ENCODE measurements at places on chromosomes 1 and 21.

DNA sequence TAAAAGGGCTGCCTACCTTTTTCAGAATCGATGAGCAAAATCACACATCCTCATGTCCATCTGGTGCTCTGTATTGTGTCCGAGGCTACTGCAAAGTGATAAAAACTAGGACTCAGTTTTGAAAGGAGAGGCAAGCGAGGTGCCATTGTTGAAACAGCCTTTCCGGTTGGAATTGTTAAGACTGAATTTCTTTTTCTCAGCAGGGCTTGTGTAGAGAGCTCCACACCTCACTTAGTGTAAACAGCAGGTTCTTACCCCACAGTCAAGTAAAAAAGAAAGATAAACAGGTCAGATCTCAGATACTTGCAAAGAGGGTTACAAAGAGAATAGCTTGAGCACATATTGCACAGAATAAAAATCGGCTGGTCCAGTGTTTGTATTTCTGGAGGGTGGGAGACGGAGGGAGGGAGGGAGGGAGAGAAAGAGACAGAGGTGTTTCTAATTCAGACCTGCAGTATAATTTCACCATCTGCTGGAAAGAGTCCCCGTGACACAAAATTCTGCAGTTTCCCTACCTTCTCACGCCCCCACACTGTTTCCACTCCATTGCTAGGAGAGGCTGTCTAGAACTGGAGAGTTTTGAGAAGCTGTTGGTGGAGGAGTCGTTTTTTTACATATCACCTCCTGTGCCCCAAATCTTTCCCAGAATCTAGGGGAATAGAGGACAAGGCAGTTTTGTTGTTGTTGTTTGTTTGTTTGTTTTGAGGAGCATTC, 82.5 kb downstream of the EDEM3 start:
- DNase-seq = no peak

GRCh38 chr1:8858888-8859706, 19.4 kb downstream of the ENO1 start:
- no peak for DNase-seq

- no peak for DNase-seq
These were observed at the start of gene RIMS3 for GRCh38 chr1:40665335-40666171. RIMS3 (minus strand) TSS chr1:40665682; CDS start chr1:40641925, 23,757 bp downstream.

DNA sequence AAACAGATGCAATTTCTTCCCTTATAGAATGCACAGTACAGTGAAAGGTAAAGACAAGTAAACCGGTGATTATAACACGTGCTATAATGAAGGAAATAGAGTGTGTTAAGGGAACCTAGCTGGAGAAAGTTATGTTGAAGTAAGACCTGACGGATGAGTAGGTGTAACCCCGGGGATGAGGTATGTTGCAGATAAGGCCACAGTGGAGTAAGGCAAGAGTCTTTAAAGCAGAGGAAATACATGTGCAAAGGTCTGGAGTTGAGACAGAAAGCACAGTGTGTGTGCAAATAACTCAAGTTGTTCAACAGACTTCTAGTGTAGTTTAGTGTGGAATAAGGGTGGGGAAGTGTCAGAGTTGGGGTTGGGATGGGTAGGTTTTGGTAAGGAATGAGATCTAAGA, 2.9 kb downstream of the DBT start:
- DNase-seq = no peak

- DNase-seq = no peak
These were observed 201.2 kb downstream of the TOMM20 start for GRCh38 chr1:234927312-234927970.

GRCh38 chr21:35607406-35607805, 452.9 kb downstream of the SETD4 start:
- no peak for DNase-seq
